Tibial nerve (tissue), 4 donors: ENCODE measurements at places on chromosomes 2 and 18.

GRCh38 chr2:24721470-24721869 is 71.7 kb downstream of the PTRHD1 start:
- DNase-seq = peak; percentile 68

GRCh38 chr2:75640621-75641121 is 5.9 kb upstream of the MRPL19 start:
- peak; percentile 63 for DNase-seq

DNA sequence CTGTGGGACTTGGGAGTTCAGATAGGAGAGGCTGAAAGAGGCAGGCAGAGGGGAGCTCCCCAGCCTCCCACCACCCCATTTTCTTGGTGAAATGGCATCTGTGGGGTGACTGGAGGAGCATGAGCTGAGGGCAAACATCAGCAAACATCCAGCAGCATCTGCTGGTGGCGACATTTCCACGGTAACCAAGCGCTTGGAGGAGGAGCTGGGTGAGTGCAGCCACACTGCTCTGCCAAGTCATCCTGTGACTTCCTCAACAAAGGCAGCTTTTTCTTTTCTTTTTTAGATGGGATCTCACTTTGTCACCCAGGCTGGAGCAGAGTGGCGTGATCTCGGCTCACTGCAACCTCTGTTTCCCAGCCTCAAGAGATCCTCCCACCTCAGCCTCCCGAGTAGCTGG is 5.6 kb downstream of the TXNL4A start:
- no peak for DNase-seq

DNA sequence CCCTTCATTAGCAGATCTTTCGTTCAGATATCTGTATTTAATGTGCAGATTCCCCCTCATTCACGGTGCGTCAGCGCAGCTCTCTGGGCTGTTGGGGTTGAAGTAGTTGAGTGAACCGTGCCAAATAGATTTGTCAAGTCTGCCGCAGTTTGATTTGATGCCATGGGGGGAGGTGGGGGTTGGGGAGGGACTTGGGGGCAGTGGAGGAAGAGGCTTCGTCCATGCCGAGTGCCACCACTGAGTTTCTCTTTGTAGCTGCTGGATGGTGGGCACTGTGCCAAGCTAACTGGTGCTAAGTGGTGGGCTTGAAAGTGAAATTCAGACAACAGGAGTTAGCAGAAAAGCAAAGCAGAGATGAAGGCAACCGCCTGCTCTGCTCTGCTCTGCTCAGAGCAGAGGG is 47.9 kb downstream of the NRP2 start:
- no peak for DNase-seq

DNA sequence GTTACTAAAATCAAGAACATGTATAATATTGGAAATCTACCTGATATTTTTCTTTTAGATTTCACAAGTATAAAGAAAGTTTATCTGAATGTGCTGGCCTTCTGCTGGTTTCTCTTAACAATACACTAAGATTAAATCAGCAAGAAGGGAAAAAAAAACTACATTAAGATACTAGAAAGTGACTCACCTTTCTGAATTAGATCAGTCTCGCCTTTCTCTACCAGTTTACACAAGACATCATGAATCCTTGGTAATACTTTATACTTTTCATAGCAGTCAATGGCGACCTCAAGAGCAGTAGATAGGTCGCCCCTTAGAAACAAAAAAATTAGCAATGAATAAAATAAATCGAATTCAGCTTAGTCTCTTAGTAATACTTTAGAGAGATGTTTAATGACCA is 61.2 kb downstream of the LRPPRC start:
- DNase-seq = no peak

- no peak for DNase-seq
Measured at GRCh38 chr2:215498431-215498830, 62.6 kb upstream of the FN1 start.

DNA sequence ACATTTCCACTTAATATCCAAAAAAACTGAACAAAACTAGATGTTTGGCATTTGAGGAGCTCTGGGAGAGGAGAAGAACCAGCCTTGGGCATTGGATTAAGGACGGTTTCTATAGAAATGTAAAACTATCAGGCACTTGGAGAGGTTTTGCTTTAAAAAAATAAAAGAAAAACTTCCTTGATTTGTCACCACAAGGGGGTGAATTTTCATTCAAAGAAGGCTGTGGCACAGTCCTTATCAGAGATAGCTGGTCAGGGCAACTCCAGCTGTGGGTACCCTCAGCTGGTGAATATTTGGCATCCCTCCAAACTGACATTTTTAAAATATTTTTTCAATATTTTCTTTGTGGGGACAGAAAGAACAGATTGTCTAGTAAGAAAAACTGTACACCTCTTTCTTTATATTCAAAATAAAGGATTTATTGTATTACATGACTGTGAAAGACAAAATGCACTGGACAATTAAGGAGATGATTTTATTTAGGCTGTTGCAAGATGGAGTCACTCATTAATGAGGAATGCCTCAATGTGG is 46.1 kb upstream of the TBC1D8 start:
- DNase-seq = no peak

DNA sequence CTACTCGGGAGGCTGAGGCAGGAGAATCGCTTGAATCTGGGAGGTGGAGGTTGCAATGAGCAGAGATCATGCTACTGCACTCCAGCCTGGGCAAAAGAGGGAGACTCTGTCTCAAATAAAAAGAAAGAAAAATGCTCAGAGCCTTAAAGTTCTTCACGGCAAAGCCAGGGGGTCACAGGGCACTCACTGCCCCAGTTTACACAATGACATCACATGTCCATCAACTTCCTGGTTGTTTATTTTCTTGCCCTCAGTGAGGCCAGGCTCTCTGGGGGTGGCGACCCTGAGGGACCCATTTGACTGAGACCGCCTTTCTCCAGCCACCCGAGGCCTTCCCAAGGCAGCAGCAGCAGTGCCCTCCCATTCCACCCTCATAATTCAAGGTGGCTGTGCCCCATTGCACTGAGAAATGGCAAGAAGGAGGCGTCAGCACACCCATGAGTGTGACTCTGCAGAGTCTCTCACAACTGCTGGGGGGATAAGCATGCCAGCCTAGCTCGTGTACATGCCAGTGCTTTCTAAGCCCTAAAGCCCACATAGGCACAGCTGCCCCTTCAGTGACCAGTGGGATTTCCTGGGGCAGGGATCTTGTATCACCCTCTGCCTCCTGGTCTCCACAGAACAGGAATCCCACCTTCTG is 50.0 kb downstream of the SFXN5 start:
- no peak for DNase-seq
